ENCODE measurements at places on chromosomes 3 and 15. TPM values are rescaled to one million over a fixed set of nuclear protein-coding genes. Genes with fewer than 3 reads are reported as not detected.

The LEKR1 gene
- total RNA-seq: 0.38 TPM

The SAMD7 gene
- not detected for total RNA-seq

The SEMA5B gene
- total RNA-seq: not detected

The SLC12A1 gene
- under 0.01 TPM for total RNA-seq

The PPARG gene
- total RNA-seq: 18.3 TPM

The GBE1 gene
- total RNA-seq: 23.5 TPM

The ASB14 gene
- not detected for total RNA-seq

The C15orf61 gene
- total RNA-seq: 6.6 TPM

The CKMT1A gene
- not detected for total RNA-seq

The FAM3D gene
- total RNA-seq: not detected

The CPEB1 gene
- total RNA-seq: 1.4 TPM

The SLC24A5 gene
- not detected for total RNA-seq

The ZDHHC23 gene
- total RNA-seq: 5.5 TPM

The LYZL4 gene
- not detected for total RNA-seq

The VEPH1 gene
- total RNA-seq: 14.8 TPM

The HEG1 gene
- 44.8 TPM for total RNA-seq

The FAM43A gene
- 4.9 TPM for total RNA-seq

The GOLGA6A gene
- total RNA-seq: not detected

The SLC22A14 gene
- total RNA-seq: 0.16 TPM

The EPHA3 gene
- total RNA-seq: 0.81 TPM

The CCR8 gene
- not detected for total RNA-seq

The KNG1 gene
- not detected for total RNA-seq

The CD96 gene
- not detected for total RNA-seq

The GNB4 gene
- 23.5 TPM for total RNA-seq

The IL5RA gene
- total RNA-seq: not detected

The TRIM59 gene
- 46.3 TPM for total RNA-seq

The GOLGA8O gene
- total RNA-seq: not detected

The CLDN18 gene
- total RNA-seq: not detected

The BFSP2 gene
- not detected for total RNA-seq

All from mesangial cell (primary cell).